ENCODE measurements at places on chromosomes 1 and 21.

DNA sequence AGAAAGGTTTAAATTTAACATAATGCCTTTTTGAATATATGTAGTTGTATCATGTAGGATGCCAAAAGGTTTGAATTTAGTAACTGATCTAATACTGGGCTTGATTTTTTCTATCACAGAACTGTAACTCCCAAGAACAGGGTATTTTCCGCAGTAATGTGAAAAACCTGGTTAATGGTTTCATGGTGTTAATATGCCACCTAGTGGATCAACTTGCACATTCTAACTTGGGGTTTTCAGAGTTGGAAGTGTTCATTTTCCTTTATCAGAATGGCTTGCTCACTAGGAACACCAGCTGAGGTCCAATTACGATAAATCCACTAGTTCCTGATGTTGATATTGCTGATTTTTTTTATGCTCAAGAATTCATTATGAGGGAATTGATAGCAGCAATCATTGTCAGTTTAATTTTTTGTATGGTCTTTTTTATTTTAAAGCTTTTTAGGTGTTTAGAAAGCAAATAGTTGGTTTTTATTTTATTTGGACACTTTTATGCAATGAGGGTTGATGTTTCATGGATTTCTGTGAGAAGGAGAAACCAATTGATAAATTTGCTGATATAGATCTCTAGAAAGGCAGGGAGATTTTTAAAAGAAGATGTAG is 157.2 kb downstream of the PLA2G4A start:
- H3K4me1 ChIP-seq = peaks cover 7% of the 10 kb centered on the region
- H3K27me3 ChIP-seq = no peaks in the 10 kb centered on the region
- peak; percentile 67 for DNase-seq
- H3K4me3 ChIP-seq = no peak overlapping the region
- no peaks in the 10 kb centered on the region for H3K36me3 ChIP-seq

- no peak within 1 kb of the TSS for H3K27ac ChIP-seq
- H3K4me3 ChIP-seq = peak within 1 kb of the TSS; percentile 75
- peak; percentile 79 for DNase-seq
Measured at GRCh38 chr1:83998498-83999315, at the start of gene TTLL7. TTLL7 (minus strand) TSS chr1:83999132; CDS start chr1:83952211, 46,921 bp downstream.

DNA sequence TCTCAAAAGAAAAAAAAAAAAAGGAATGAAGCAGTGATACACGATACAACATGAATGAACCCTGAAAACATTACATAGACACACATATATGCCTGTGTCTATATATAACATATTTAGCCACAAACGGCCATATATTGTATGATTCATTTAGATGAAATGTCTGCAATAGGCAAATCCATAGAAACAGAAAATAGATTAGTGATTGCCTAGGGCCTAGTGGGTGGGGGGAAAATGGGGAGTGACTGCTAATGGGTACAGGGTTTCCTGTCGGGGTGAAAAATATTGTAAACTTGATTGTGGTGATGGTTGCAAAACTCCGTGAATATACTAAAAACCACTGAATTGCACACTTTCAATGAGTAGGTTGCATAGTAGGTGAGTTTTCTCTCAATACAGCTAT is 6.0 kb upstream of the H6PD start:
- no peak overlapping the region for H3K4me3 ChIP-seq
- no peak overlapping the region for H3K27ac ChIP-seq
- no peaks in the 10 kb centered on the region for H3K36me3 ChIP-seq
- no peaks in the 10 kb centered on the region for H3K27me3 ChIP-seq
- peaks cover 4% of the 10 kb centered on the region for H3K4me1 ChIP-seq
- no peak for DNase-seq

GRCh38 chr1:63328781-63329180 is 6.4 kb downstream of the FOXD3 start:
- no peaks in the 10 kb centered on the region for H3K36me3 ChIP-seq
- H3K27me3 ChIP-seq = peaks cover 98% of the 10 kb centered on the region

- H3K4me1 ChIP-seq = no peaks in the 10 kb centered on the region
- no peaks in the 10 kb centered on the region for H3K27me3 ChIP-seq
- no peak overlapping the region for H3K27ac ChIP-seq
- DNase-seq = no peak
- no peak overlapping the region for H3K4me3 ChIP-seq
- H3K36me3 ChIP-seq = no peaks in the 10 kb centered on the region
Measured at GRCh38 chr1:118124064-118124463, 61.0 kb downstream of the SPAG17 start.

DNA sequence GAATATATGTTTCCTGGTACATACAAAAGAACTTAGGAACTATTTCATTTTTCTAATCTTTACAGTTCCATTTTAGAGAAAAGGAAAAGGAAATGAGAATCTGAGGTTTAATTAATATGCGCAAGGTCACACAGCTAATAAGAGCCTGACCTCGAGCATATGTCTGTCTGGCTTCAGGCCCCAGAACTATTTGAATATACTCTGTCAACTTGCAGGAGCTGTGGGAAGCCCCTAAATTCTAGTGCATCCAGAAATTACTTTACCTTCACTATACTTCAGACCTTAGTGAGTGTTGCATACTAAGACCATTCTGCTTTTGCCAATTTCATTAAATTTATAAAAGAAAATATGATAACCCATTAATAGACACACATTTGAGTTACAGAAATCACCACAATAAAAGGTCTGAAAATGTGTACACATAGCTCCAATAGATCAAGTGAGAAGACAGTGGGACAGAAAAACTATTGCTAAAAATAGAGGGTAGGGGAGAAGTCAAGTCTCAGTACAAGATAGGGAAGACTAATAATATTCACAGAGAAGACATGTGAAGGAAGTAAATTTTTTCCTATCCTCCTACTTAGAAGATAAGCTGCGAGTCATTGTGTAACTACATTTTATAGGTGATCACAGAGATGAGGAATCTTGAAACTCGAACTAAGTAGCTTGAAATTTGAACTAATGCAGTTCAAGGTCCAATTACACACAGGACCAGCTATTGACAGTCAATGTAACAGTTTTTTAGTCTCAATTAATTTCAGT is 3.8 kb downstream of the RGS13 start:
- no peaks in the 10 kb centered on the region for H3K27me3 ChIP-seq
- H3K4me3 ChIP-seq = no peak overlapping the region
- H3K36me3 ChIP-seq = no peaks in the 10 kb centered on the region

Measured in hepatocyte (in vitro differentiated cells).